ENCODE measurements at places on chromosomes 2 and 18.

DNA sequence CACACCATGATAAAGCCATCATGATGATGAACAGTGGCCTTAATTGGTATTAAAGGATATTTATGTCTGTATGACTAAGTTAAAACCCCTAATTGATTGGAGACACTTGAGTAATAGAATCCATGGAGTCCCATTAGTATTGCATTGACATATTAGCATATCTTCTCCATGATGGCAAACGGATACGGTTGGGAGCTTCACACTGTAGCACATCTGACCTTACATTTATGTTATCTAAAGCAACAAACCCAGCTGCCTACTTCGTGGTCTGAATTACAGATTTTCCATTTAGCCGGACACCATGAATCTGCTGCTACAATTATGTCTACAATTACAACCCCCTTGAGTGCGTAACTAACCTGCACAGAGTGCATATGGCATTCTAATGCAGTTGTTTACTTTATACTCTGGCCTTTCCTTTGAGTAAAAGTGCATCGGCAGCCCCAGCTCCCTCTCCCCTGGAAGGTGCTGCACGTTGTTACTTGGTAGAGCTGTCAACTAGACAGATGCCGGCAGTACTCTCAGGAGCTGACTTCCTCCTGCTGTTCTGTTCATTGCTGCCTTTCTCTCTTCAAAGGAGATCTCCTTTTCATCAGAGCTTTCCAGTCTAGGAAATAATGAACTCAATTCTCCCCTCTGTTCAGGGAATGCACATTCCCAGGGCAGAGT, 92.1 kb downstream of the LRRC30 start:
- DNase-seq: no peak

DNA sequence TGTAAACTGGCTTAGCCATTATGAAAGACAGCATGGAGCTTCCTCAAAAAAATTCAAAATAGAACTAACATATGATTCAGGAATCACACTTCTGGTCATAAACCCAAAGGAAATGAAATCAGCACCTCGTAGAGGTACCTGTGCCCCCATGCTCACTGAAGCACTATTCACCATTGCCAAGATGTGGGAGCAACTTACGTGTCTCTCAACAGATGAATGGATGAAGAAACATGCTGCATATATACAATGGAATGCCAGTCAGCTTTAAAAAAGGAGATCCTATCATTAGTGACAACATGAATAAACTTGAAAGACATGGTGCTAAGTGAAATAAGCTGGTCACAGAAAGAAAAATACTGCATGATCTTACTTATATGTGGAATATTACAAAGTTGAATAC, 8.2 kb downstream of the SCTR start:
- DNase-seq: no peak

DNA sequence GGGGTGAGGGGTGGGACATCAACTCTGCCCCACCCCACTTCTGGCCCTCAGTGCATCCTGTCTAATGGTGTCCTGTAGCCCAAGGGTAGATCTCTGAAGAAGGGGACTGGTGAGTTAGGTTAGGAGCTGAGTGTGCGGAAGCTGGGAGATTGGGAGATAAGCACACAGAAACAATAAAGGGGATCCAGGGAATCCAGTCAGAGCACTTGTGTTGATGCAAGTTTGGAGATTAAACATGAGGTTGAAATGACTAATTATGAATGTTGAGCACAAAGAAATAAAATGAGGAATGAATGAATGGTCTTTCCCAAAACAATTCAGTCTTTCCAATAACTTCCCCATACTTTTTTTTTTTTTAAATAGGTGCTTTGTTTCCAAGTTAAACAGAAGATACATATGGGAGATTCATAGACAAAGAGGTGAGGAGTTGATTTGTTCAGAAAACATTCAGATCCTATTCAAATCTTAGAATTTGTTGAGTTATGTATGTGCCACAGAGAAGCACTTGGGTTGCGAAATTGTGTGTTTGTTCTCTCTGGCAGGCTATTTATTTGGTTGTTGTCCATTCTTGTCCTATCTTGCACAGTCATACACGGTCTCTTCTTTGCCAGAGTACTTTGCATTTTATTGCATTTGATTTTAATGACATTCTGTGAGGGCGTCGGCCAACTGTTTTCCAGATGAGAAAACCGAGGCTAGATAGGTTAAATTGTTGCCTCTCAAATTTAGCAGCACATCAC, 31.6 kb upstream of the NABP1 start:
- peak; percentile 39 for DNase-seq

GRCh38 chr2:239249776-239250175, 151.0 kb downstream of the HDAC4 start:
- peak; percentile 74 for DNase-seq

DNA sequence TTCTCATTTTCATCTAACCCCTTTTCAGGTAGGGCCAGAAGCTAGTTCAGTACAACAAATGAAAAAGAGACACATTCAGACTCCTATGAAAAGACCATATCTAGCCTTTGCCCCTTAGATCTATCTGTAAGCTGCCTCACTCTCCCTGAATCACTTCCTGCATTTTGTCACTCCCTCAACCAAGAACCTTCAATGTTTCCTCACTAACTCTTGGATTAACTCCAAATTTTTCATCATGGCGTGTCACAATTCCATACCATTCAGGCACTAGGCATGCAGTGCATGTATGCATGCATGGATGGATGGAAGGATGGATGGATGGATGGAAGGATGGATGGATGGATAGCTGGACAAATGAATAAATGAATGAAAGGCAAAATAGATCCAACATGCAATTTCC, 356.9 kb downstream of the TNS1 start:
- DNase-seq: peak; percentile 28

DNA sequence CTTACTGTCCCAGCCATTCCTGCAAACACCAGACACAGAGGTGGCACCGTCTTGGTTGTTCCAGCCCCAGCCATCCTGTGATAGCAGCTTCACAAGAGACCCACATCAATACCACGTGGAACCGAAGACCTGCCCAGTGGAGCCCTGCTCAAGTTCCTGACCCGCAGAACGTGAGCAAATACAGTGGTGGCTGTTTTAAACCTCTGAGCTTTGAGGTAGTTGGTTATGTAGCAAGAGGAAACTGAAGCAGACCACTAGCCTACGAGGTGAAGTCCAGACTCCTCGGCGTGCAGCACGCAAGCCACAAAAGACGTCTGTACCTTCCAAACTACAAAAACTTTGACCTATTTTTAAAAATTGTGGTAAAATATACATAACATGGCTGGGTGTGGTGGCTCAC, 96.1 kb upstream of the ODC1 start:
- DNase-seq: no peak

GRCh38 chr2:223032187-223033142, 19.5 kb upstream of the KCNE4 start:
- no peak for DNase-seq

GRCh38 chr2:167430447-167430846, 542.2 kb downstream of the XIRP2 start:
- DNase-seq: no peak

- DNase-seq: no peak
Measured at GRCh38 chr2:105567996-105568494, 169.2 kb upstream of the FHL2 start.

GRCh38 chr2:64018701-64019082, 536 bp downstream of the VPS54 start:
- DNase-seq: peak; percentile 80

- DNase-seq: no peak
Measured at GRCh38 chr2:101752716-101753616, 55.5 kb downstream of the MAP4K4 start.

GRCh38 chr2:65613968-65614555, 181.7 kb upstream of the SPRED2 start:
- peak; percentile 17 for DNase-seq

GRCh38 chr2:9918275-9918674, 33.2 kb upstream of the GRHL1 start:
- peak; percentile 28 for DNase-seq

GRCh38 chr2:120182019-120182560, 41.1 kb downstream of the TMEM185B start:
- no peak for DNase-seq

- DNase-seq: no peak
Measured at GRCh38 chr18:3449512-3450011, 410 bp upstream of the TGIF1 start.

DNA sequence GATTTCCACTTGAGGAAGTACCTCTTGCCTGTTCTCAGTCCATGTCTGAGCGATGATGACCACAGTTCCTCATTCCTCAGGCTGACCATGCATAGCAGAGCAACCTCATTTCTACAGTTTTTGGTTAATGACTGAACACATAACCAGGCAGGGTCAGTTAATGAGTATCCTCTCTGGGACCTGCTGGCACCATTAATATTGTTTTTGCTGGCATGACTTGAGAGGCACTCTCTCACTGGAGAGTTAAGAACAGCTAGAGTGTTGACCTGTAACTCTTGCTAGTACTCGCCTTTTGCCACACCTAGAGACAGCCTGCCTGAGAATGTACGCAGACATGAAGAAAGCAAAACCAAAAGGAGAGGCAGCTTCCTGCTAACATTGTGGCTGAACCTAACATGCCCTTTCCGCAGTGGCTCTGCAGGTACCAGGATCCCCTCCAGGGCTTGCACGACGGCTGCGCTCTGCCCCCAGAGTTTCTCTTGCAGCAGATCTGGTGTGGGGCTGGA, 23.9 kb downstream of the PECR start:
- DNase-seq: peak; percentile 62

GRCh38 chr2:112155331-112156151, 17.4 kb downstream of the FBLN7 start:
- DNase-seq: no peak

- no peak for DNase-seq
Measured at GRCh38 chr2:52340171-52340570, 1308.2 kb upstream of the NRXN1 start.

GRCh38 chr18:3103576-3103975, 90.6 kb upstream of the LPIN2 start:
- no peak for DNase-seq

DNA sequence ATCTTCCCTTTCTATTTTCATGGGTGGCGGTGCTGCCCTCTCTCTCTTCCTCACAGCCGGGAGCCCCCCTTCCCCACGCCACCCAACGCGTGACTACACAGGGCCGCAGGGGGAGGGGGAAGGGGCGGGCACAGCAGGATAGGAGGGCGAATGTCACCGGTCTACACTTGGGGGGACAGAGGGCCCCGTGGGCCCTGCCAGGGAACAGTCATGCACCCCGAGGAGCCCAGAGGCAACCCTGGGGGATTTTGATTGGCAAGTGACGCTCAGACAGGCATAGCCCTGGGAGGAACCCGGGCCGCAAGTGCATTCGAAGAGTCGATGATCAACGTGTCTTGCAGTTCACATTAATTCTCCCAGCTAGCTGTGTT, 91.1 kb upstream of the ANKRD30BL start:
- no peak for DNase-seq

- DNase-seq: no peak
Measured at GRCh38 chr18:32511147-32511546, 40.5 kb upstream of the GAREM1 start.

DNA sequence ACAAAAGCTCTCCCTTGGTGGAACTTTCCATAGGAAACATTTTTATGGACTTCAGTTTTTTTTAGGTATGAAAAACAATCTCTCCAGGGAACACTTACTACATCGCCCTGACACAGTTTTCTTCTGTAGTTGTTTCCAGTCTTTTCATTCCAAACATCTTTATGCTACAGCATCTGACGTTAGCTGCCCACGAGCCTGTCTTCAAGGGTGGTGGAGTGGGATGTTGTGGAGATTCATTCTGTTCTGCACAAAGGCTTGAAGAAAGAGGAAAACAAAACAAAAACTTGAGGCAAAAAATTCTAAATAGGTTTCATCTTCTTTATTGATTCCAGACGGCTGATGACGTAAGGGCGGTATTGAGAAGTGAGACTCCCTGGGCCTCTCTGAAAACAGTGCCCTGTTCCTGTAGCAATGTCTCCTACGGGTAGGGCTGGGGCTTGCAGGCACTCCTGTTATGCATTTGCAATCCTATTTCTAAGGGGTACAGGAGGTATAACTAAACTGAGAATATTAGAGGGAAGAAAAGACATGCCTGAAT, 375.0 kb downstream of the RNF144A start:
- no peak for DNase-seq

DNA sequence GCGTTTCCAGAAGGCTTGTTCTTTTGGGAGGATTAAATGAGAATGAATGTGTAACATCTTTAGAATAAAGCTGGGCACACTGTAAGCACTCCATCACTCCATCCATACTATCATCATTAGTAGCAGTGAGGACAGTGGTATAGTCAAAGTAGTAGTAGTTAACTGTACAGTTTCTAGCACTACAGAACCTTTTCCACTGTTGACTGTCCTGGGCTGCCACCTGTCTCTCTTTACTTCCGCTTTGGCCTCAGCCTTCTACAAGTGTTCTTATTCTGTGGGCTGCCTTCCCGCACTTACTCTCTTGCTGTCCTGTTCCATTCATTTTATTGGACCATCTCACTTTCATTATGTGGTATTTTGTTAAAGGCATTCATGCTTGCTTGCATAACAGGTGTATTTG, 3.3 kb downstream of the SLC9A2 start:
- no peak for DNase-seq

GRCh38 chr2:235553696-235554100, 59.9 kb downstream of the AGAP1 start:
- no peak for DNase-seq

DNA sequence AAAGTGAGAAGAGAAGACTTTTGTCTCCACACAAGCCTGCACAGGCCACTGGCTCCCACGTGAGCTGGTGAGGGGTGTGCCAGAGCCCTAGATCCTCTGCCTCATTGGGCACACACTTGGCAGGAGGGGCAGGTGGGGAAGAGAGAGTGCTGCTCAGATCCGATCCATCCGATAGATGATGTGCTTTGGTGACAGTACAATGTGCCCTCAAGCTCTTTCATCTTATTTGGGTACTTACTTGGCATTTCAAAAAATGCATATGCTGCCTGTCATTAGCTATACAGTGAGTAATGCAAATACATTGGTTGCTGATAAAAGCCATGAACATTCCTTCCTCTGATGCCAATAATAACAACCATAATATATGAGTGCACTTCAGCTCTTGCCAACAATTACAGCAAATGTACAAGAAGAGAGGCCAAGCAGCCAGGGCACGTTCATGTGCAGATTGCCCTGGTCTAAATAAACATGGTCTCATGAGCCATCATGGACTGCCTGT, 255.3 kb downstream of the VAPA start:
- no peak for DNase-seq

DNA sequence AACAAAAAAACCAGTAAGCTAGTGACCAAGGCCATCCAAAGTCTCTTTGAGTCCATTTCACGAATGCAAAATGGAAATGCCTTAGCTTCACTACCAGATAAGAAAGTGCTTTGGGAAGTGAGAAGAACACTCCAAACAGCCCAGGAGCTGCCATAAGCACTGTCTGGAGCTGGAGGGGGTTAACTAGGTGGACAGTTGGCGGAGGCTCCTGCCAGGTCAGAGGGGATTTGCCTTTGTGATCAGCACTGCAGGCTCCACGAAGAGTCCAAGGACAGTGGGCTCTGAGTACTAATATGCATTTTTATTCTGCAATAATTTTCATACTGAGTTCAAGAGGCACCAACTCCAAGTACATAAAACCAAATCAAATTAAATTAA, 233.3 kb upstream of the SMAD2 start:
- no peak for DNase-seq

DNA sequence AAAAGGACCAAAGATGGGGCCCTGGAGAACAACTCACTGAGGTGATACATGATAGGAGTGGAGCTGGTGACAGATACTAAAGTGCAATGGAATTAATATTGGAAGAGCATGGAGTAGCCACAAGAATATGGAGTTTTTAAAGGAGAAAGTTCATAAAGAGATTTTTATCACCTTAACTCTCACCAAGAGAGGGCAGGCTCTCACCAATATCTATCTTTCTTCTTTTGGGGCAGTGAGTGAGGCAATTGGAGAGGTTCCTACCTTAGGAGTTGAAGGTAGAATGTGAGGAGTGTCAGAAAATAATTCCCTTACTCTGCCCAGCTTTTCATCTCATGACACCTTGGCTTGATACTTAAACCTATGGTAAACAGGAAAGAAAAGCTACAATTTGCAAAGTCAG, 233.7 kb upstream of the CWC22 start:
- no peak for DNase-seq

All from suppressor macrophage treated with lipopolysaccharide for 1 hour (primary cell).